ENCODE measurements at places on chromosomes 4 and X.

DNA sequence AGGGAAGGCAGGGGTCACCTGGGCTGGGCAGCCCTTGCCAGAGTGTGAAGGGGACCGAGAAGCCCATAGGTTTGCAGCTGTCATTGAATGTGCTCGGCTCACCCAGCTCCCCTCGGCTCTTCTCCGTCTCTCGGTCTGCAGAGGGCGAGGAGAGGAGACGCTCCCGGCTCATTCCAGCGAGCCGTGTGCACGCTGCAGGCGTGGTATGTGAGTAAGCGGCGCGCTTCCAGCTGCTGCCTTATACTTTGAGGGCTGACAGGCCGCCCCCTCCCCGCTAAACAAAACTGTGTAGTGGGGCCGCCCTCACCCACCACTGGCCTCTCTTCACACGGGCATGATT is 23.0 kb upstream of the BCORL1 start:
- no peak for DNase-seq

DNA sequence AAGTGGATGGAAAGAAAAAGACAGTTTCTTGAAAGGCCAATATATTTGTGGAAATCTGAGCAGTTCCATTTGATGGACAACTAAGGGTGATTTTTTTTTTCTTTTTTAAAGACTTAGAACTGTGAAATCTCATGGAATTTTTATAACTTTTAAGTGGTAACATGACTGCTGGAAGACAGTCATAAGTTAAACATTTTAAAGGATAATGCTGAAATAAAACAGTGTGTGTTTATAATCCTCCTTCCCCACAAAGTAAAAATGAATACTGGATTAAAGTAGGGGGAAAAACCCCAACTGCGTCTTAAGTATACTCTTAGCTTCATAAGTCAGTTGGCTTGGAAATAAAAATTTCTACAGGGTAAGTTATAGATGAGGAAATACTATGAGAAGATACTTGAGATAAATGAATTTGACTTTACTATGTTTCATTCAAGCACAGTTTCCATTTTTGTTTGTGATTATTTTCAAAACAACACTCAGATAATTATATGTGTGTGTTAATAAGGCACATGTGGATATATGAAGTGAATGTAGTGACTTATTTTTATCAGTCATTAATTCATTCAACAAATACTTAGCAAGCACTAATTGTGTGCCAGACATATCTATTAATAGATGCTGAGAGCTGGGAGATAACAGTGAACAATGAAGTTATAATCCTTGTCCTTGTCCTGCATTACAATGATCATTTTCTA is 129.2 kb upstream of the ETNPPL start:
- DNase-seq: no peak

DNA sequence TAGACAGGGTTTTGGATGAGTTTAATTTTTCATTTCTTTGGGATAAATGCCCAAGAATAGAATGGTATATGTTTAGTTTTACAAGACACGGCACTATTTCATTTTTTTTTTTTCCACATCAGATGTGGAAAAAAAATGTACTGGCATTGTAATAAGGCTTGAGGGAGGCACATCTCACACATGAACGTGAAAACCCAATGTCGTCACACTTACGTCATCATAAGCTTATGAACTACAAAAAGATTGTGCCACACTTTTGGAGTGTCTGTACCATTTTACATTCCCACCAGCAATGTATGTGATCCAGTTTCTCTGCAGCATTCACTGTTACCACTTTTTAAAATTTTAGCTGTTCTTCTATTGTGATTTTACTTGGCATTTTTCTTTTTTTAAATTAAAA is 74.2 kb downstream of the TAF1 start:
- DNase-seq: no peak

DNA sequence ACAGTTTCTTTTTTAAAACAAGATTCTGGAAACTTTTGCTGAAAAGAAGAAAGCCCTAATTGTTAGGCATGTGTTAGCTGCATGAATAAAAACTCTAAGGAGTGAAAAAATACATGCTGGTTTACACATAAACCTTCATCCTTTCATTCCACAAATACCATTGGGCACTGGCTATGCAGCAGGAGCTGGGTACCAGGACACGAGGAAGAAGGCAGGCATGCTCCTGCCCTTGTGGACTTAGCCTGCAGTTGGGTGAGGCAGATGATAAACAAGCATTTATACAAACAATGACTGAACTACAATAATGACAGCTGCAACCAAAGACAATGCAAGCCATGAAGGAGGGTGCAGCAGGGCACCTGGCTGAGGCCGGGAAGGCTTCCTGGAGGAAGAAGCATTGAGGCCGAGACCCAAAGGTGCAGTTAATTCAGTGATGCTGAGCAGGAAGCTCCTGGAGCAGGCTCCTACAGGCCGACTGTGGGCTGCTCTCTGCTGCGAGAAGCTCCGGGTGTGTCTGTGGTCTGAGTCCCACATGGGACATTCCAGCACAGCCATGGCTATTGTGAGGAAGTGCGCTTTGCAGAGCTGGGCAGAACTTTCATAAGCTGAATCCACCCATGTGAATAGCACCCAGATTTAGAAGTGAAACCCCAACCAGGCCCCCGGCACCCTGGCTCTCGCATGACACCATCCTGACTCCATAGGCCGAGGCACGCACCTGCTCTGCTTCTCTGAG is 44.0 kb upstream of the MXD4 start:
- DNase-seq: no peak

DNA sequence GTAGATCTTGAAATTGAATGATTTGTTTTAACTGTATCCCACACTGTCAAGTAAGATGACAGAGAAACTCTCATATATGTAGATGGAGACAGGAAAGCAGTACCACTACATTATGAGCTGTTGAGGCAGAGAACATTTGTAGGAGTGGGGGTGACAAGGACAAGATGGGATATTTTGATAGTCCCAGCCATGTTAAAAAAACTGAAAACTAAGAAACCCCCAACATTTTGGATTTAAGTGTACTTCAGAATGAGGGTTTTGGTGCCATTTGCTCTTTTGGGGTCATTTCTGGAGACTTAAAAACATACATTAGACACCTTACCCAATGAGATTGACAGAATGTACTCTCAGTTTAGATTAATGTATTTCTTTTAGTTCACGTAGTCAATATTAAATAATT is 149.9 kb upstream of the SLC4A4 start:
- DNase-seq: no peak

DNA sequence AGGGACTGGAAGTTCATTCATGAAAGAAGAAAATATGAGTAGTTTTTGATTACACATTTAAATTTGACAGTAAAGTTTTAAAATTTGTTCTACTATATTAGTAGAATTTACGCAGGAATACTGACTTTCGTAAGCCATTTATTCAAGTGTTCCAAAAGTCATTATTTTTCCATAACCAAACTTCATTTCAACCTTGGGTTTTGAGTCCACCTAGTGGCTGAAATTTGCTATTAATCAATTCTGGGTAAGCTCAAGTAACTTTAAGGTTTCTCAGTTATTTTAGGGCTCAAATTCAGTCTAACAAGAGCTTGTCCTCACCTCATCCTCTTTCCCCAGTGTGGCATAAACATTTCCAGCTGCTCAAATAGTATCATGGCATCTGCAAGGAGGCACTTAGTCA is 175.4 kb downstream of the SH3BGRL start:
- no peak for DNase-seq

DNA sequence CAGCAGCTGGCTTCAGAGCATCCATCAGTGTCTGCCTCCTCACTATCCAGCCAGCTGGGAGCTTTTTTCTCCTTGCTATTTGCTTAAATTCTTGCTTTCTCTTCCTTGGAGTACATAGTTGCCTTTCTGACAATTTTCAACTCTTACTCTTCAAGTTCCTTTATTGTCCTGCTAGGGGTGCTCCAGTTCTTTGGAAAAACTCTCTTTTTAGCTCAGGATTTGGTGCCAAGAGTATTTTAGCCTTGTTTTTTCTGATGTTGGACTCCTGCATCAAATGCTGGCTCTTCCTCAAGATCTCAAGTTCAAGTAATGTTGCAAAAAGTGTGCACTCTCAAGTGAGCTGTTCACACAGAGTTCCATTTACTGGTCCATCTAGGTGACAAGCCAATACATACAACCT is 126.4 kb downstream of the KDR start:
- DNase-seq: no peak

DNA sequence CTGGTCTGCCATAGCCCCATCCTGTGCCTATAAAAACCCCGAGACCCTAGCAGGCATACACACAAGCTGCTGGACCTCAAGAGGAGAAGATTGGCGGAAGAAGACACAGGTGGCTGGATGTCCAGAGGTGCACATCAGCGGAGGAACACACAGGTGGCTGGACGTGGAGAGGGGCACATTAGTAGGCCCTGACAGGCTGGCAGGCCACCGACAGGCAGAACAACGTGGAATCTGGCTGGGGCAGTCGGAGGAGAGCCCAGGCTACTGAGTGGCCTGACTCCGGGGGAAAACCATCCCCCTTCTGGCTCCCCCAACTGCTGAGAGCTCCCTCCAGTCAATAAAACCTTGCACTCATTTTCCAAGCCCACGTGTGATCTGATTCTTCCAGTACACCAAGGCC is 512.5 kb upstream of the AMOT start:
- no peak for DNase-seq

GRCh38 chrX:28552882-28553829 is 34.1 kb upstream of the IL1RAPL1 start:
- no peak for DNase-seq

DNA sequence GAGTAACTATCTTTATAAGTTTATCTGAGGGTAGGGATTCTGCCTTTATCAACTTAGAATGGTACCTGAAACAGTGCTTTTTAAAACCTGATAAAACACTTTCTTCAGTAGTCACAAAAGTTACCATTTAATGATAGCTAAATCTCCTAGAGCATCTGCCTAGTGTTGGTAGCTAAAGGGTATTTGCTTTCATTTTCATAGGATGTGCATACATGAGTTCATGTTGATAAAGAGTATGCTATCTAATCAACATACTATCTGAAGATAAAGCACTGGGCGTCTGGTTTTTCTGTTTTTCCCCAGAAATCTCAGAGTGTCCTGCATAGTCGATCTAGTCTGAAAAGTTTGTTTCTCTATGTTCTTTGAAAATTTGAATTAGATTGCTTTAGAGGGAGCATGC is 75.1 kb downstream of the ADGRL3 start:
- no peak for DNase-seq

DNA sequence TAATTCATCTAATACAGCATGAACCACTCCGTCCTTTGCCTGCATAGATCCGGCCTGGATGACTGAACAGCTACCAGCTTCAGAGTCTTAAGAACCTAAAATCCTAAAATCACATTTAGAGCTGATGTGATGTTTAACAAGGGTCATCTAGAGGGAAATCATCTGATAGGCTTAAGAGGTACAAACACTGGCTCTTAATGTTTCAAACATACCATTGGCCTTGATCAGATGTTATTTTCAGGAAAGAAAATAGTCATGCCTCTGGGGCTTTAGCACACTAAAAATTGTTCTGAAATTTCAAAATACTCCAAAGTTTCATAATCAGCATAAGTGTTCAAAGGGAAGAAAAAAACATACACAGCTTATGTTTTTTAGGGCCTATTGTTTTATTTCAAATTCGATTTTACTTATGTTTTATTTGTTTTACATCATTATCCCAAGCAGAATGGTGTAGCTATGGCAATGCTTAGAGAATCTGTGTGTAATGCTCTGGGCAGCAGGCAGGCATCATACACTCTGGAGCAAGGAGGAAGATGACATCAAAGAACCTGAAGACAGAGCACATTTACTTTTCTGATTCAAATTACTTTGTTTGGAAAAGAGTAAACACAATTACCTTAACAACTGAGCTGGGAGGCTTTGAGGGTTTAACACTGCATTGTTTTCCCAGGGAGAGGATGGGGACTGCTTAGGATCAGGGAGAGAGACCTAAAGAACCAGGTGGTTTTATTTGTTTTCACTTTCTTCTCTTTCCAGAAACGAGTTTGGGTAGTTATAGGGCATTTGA is 25.3 kb upstream of the LEF1 start:
- DNase-seq: no peak
